Stromal cell of bone marrow (primary cell): ENCODE measurements at places on chromosomes 4 and X.

DNA sequence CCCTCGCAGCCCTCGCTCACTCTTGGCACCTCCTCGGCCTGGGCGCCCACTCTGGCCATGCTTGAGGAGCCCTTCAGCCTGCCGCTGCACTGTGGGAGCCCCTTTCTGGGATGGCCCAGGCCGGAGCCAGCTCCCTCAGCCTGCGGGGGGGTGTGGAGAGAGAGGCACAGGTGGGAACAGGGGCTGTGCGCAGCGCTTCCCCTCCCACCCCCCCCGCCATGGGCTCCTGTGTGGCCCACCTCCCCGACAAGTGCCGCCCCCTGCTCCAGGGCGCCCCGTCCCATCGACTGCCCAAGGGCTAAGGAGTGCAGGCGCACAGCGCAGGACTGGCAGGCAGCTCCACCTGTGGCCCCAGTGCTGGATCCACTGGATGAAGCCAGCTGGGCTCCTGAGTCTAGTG is 220.2 kb downstream of the STPG2 start:
- no peak for DNase-seq

DNA sequence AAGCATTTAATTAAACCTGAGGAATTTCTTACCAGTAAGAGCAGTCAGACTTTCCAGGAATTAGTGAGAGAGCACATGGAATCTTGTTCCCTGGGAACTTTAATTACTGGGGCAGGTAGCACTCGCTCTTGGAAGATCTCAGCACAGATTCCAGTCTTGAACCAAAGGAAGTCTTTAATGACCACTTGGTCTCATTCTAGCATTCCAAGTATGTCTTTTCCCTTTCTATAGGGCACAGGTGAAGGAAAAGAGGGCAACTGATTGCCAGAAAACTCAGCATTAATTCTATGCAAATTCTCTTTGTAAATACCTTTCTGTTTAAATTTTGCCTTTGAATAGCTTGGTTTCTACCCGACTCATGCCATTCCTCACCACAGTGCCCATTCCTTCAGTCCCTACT is 236.6 kb downstream of the LDB2 start:
- no peak for DNase-seq

- no peak for DNase-seq
Measured at GRCh38 chr4:10302096-10302495, 155.1 kb downstream of the ZNF518B start.

DNA sequence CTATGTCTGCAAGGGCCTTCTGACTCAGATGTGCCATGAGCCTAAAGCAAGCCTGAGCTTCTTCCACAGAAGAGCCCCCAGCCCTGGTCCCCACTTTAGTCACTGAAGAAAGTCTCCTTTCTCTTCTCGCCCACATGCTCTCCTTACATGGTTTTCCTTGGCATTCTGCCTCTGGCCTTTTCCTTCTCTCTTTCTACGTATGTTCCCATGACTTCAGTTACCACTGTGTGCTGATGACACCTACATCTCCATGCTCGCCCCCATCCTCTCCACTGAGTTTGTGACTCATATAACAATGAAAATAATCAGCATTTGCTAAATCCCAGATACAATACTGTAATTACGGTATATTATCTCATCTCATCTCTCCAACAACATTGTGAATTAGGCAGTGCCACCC is 149.3 kb downstream of the AMMECR1 start:
- DNase-seq = peak; percentile 41

DNA sequence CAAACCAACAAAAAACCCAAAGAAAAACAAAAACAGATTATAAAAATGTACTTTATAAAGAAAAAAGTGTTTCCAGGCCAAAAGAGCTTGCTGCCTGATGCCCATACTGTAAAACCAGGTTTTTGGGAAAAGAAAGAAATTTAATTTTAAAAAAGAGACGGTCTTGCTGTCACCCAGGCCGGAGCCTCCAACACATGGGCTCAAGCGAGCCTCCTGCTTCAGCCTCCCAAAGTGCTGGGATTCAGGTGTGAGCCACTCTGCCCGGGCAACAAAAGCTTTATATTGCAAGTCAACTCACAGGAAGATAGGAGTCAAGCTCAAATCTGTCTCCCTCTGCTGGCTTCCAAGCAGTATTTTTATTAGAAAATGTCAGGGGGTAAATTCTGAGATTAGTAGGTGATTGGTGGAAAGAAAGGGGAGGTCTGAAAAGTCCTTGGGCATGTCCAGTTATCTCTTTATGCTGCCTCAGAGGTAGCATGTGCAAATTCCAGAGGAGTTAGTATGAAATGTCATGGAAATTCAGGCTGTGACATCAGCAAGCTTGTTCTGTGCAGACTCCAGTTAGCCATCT is 39.4 kb downstream of the MGST2 start:
- DNase-seq = no peak
